ENCODE measurements at places on chromosomes 2 and 18. TPM values are rescaled to one million over a fixed set of nuclear protein-coding genes. Genes with fewer than 3 reads are reported as not detected.

DNA sequence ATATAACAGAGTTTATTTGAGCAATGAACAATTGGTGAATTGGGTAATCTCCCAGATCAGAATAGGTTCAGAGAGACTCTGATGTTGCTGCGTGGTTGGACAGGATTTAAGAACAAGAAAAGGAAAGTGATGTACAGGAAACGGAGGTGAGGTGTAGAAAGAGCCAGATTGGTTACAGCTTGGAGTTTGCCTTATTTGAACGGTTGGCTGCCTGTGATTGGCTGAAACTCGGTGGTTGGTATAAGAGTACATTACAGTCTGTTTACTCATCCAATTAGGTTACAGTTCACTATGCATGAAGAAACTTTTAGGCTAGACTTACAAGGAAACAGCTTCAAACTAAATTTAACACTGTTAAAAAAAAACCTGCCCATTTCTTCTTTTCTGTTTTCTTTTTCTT is 68.0 kb upstream of the CABLES1 start:
- DNase-seq: peak; percentile 24

DNA sequence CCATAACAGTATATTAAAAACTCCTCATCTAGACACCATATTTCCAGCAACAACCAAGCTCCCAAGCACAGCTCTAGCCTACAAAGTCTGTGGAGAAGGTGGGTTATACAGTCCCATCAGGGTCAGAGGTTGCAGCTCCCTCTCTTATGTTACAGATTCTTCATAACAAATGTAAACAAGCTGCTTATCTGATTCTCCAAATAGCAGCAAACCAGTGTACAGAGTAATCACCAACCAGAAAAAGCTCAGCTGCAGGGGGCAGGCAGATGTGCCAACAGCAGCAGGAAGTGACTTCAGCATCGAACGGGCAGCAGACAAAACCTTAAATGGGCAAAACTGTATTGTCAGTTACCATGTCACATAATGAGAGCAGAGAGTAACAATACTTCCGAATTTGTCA is 52.9 kb upstream of the NABP1 start:
- DNase-seq: peak; percentile 65

DNA sequence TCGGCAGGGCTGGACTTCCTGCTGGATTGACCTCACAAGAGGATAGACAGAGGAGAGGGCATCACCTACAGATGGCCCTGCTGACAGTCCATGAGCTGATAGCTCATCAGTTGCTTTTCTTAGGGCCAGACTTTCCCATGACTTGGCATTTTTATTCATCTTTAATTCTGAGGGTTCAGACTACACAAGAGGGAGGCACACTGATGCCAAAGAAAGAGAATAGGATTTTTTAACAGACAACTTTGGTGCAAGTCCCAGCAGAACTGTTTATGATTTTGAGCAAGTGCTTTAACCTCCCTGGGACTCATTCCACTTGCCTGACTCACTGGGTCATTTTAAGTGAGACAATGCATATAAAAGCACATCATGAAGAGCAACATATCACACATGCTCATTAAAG is 299.2 kb downstream of the INSIG2 start:
- peak; percentile 63 for DNase-seq

GRCh38 chr2:208970070-208970469 is 453.8 kb upstream of the MAP2 start:
- no peak for DNase-seq

DNA sequence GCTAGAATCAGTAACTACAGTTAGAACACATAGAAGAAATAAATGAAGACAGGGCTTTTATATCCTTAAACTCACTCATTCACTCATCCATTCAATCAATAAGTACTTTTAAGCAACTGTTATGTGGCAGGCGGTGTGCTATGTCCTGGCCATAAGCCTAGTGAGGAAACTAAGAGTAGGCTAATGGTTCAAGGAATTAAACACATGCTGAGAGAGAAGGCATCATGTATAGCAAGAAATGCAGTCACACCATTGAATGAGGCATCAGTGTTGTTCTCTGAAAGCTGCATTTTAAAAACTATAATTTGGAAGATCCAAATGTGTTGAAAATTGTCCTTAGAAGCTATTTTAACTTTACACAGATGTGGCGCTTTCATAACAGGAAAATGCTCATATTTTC is 86.5 kb upstream of the DTNA start:
- DNase-seq: no peak

GRCh38 chr18:48944634-48945033 is 6.1 kb downstream of the SMAD7 start:
- no peak for DNase-seq

The CCDC68 gene
- total RNA-seq: 0.08 TPM

The SCTR gene
- not detected for total RNA-seq

The CPO gene
- not detected for total RNA-seq

The POTEE gene
- 3.3 TPM for total RNA-seq

All from HT1080 (cell line).